H9 (cell line): ENCODE measurements at places on chromosomes 3 and 15. TPM values are rescaled to one million over a fixed set of nuclear protein-coding genes. Genes with fewer than 3 reads are reported as not detected.

The DNAH12 gene
- not detected in 2 replicates for total RNA-seq

The PLA2G4D gene
- 0.33 TPM in 1 of 2 replicates, not detected in the other for total RNA-seq

The GOLGA8M gene
- total RNA-seq = not detected in 2 replicates

The GNAT1 gene
- 0.18 TPM in 1 of 2 replicates, not detected in the other for total RNA-seq

The ARHGAP31 gene
- 2.2 and 2.4 TPM in 2 replicates for total RNA-seq

The LHFPL4 gene
- 16.3 and 19.2 TPM in 2 replicates for total RNA-seq

The KNG1 gene
- not detected in 2 replicates for total RNA-seq

The IGF2BP2 gene
- total RNA-seq = 122 and 130 TPM in 2 replicates

The CEP19 gene
- 1.2 and 1.3 TPM in 2 replicates for total RNA-seq

The MAP6D1 gene
- total RNA-seq = 5.6 and 7.1 TPM in 2 replicates

The OR5K2 gene
- total RNA-seq = not detected in 2 replicates

The OCA2 gene
- 0.31 and 0.44 TPM in 2 replicates for total RNA-seq

The GOLGA8Q gene
- total RNA-seq = not detected in 2 replicates

The BMF gene
- total RNA-seq = 13.2 and 15.0 TPM in 2 replicates

The SOX14 gene
- 0.35 and 0.57 TPM in 2 replicates for total RNA-seq

The ERC2 gene
- 15.4 and 15.5 TPM in 2 replicates for total RNA-seq

The EIF4E3 gene
- total RNA-seq = 12.9 and 13.1 TPM in 2 replicates

The GUCA1C gene
- not detected in 2 replicates for total RNA-seq

The GLDN gene
- 0.77 and 1.3 TPM in 2 replicates for total RNA-seq

The ACAN gene
- total RNA-seq = 0.50 and 0.53 TPM in 2 replicates

The GALK2 gene
- 12.4 and 13.7 TPM in 2 replicates for total RNA-seq

The GOLGA6L10 gene
- 2.0 TPM in 2 replicates for total RNA-seq

The DISP2 gene
- 0.59 and 1.3 TPM in 2 replicates for total RNA-seq

The EXD1 gene
- total RNA-seq = not detected in 2 replicates

The TNFAIP8L3 gene
- total RNA-seq = 0.22 and 0.31 TPM in 2 replicates

The DUOX1 gene
- 2.3 and 2.6 TPM in 2 replicates for total RNA-seq

The CCR3 gene
- total RNA-seq = not detected in 2 replicates

The ALPK3 gene
- 17.7 and 18.0 TPM in 2 replicates for total RNA-seq

The MITF gene
- total RNA-seq = 0.81 and 0.88 TPM in 2 replicates

The PRTG gene
- total RNA-seq = 4.4 and 5.7 TPM in 2 replicates

The ILDR1 gene
- total RNA-seq = 0.68 and 1.1 TPM in 2 replicates

The TM6SF1 gene
- 0.96 and 0.99 TPM in 2 replicates for total RNA-seq

The GOLGA8J gene
- not detected in 2 replicates for total RNA-seq

The ANKUB1 gene
- total RNA-seq = not detected in 2 replicates

The SLC22A13 gene
- total RNA-seq = 0.11 TPM in 1 of 2 replicates, not detected in the other

The C3orf85 gene
- not detected in 2 replicates for total RNA-seq

The CKMT1B gene
- total RNA-seq = 31.0 and 36.7 TPM in 2 replicates

The ITIH1 gene
- total RNA-seq = not detected in 2 replicates

The C2CD4B gene
- 0.13 and 0.22 TPM in 2 replicates for total RNA-seq

The PIGZ gene
- 0.15 and 0.29 TPM in 2 replicates for total RNA-seq

The EHHADH gene
- total RNA-seq = 2.1 and 2.7 TPM in 2 replicates

The AAGAB gene
- 40.1 and 41.9 TPM in 2 replicates for total RNA-seq

The TTLL13 gene
- not detected in 2 replicates for total RNA-seq

The SEMA3F gene
- total RNA-seq = 11.9 and 14.3 TPM in 2 replicates

The KNL1 gene
- 16.8 and 19.7 TPM in 2 replicates for total RNA-seq

The MESP2 gene
- total RNA-seq = 0.28 TPM in 1 of 2 replicates, not detected in the other

The PPP1R14D gene
- total RNA-seq = not detected in 2 replicates

The SERPINI2 gene
- total RNA-seq = 0.22 TPM in 1 of 2 replicates, not detected in the other
